ENCODE measurements at places on chromosomes 3 and 15. TPM values are rescaled to one million over a fixed set of nuclear protein-coding genes. Genes with fewer than 3 reads are reported as not detected.

DNA sequence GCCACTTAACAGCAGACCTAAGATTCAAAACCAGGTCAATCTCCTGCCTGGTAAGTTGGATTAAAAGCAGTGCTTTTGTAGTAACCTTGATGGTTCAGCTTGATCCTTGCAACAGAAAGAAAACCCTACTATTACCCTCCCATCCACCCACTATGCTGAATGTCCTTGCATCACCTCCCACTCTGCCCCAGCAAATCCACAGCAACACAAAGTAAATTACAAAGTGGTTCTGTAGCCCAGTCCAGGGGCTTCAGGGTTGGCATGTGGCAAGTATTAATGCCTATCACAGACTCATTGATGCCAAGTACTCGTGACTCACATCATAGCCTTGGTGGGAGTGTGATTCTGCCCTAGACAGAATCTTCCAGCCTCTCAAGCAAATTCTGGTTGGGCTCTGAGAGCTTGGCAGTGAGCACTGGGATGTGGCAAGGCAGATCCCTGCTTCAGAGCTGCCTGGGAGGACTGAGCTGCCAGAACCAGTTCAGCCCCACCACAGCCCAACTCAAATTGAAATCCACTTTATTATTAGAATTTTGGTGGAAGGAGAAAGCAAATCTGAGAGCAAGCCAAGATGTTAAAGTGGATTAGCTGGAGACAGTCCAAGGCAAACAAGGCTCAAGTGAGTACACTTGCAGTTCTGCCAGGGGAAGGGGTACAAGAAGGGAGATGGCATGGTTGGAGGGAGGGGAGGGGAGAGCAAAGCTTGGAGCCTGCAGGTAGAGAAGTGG lies 225.8 kb upstream of the UMPS start:
- no peak for DNase-seq

GRCh38 chr3:185995352-185995751 lies 57.5 kb upstream of the TRA2B start:
- DNase-seq, result no peak

Gene PXYLP1
- total RNA-seq, result 13.5 TPM

DNA sequence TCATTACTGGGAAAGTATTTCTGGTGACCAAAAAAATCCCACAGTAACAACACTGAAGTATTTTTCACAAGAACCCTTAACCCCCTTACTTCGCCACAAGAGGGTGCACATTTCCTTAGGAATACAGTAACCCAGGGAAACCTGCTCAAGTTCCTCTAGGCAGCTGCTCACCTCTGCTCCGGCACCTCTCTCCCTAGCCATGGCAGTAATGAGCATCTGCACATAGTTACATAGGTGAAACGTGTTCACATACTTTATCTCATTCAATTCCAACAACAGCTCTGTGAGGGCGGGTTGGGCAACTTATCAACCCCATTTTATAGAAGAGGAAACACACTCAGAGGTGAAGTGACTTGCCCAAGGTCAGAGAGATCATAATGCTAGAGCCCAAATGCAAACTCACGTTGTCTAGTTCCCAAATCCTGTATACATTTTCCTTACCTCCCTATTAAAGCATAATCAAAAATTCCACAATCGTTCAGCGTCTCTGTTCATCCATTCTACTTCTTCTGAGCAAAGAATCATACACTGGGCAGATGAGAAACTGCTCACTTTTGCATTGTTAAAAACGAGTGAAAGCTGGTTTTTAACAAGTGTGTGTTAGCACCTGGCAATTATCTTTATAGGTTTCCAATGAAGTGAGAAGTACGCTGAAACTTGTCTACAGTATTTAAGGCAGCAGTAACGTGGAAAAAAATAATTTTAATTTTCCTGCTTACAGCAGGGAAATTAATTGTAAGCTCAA lies 90.7 kb downstream of the IGF2BP2 start:
- DNase-seq, result no peak

Data from sciatic nerve (tissue), 2 donors.